ENCODE measurements at places on chromosomes 1 and 21.

- no peak for DNase-seq
Measured at GRCh38 chr1:244012202-244012601, 38.9 kb upstream of the ZBTB18 start.

GRCh38 chr1:111063595-111063994, 76.3 kb downstream of the DRAM2 start:
- no peak for DNase-seq

DNA sequence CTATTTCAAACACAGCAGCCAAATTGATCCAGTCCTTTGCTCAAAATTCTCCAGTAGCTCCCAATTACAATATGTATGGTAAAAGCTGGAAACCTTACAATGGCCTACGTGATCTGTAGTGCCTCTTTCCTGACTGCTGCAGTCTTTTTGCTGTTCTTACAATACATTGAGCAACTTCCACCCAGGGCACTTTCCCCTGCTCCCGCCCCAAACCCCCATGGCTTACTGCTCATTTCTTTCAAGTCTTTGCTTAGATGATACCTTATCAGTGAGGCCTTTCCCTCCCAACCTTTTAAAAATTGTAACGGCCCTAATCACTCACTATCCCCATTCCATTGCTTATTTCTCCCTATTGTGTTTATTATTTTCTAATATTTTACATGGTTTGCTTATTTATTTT, 43.9 kb upstream of the APOBEC4 start:
- no peak for DNase-seq

GRCh38 chr1:9782897-9783296, 40.9 kb downstream of the CLSTN1 start:
- DNase-seq = no peak

DNA sequence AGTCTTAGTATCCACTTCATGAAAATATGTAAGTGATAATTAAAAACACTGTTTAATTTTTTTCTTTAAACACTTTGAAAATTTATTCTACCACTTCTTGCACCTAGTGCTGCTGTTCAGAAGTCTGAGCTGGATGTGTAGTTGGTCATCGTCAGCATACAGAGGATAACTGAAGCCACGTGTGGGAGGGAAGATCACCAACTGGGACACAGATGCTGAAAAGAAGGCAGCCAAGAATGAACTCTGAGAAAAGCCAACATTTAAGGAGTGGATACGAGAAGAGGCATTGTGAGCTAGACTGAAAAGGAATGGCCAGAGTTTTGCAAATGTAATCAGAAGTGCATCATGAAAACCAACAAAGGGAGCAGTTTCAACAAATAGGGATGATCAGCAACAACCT, 24.6 kb upstream of the CLCA4 start:
- no peak for DNase-seq

DNA sequence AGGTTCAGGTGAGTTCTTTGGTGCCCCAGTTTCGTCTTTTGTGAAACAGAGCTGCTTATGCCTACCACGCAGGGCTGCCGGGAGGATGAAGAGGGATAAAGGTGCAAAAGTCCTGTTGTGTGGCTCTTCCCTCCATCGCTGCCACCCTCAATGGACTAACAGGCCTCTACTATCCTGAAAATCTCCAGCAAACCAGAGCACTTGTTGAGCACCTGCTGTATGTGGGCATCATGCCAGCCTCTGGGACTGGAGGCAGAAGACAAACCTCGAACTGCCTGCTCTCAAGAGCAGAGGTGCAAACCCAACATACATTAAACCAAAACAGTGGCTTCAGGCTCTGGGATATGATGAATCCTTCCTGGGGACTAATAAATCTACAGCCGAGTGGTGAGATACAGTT, 174.1 kb downstream of the ACTL8 start:
- no peak for DNase-seq

GRCh38 chr1:235783148-235783776, 83.4 kb downstream of the LYST start:
- no peak for DNase-seq
